ENCODE measurements at places on chromosomes 7 and 10.

DNA sequence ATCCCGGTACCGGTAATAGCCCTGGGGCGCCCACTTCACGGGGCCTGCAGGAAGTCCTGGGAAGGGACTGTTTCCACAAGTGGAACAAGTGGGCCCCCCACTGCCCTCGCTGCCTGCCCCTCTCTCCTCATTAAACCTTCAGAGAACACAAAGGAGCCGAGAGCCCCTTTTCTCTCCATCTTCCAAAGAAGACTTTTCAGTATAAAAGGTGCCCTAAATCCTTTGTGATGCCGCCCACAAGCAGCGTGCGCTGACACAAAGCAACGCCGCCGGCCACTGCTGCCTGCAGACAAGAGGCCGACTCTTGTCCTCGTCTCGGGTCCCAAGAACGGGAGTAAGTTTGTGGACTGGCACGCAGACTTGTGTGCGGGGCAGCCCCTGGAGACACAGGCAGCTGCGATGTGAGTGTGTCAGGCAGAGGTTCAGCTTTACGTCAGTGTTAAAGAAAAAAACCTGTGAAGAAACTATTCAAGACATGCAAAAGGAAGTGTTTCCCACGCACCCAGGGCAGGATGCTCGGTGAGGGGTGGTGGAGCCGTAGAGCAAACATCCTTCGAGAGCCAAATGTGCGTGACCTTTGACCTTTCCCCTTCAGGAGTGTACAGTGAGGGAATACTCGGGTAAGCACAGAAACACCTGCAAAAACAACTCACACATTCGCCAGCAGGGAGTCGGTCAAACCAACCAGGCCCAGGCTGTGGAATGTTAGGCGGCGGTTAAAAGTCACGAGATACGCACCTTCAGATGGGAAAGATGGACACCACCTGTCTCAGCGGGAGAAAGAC is 118.2 kb downstream of the VIPR2 start:
- DNase-seq, result no peak

DNA sequence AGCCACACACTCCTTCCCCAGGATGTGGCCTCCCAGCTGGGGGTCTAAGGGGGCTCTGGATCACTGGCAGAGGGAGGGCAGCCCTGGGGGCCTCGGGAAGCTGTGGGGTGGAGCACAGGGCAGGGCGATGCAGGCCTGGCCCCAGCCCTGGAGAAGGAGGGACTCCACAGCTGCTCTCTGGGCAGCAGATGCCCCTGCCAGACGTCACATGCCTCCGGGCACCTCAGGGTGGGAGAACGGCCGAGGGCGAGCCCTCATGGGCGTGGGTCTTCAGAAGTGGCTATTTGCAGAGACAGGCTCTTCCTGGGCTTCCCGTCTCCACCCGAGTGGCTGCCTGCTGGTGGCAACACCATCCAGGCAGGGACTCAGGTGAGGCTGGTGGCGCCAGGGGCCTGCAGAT is 16.0 kb upstream of the ADGRA1 start:
- no peak for DNase-seq

DNA sequence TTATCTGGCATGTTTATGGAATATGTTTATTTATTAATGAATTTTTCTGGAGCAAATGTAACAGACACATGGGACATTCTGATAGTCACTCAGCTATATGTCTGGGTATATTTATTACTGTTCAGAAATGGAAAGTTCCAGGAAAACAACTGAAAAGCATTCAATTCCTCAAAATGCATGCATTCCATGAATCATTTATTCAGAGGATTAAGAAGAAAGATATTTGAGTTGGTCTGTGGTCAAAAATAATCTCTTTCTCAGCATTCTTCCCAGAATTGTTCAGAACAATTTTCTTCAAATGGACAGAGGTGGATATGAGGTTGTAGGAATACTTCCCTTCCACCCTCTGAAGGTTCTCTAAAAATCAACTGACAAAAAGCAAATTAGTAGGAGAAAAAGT is 97.6 kb upstream of the ITGB1 start:
- DNase-seq, result no peak

GRCh38 chr10:35577926-35578617 is 27.1 kb upstream of the GJD4 start:
- no peak for DNase-seq

- DNase-seq, result no peak
These were observed 133.8 kb downstream of the WNT2 start for GRCh38 chr7:117188949-117189592.

DNA sequence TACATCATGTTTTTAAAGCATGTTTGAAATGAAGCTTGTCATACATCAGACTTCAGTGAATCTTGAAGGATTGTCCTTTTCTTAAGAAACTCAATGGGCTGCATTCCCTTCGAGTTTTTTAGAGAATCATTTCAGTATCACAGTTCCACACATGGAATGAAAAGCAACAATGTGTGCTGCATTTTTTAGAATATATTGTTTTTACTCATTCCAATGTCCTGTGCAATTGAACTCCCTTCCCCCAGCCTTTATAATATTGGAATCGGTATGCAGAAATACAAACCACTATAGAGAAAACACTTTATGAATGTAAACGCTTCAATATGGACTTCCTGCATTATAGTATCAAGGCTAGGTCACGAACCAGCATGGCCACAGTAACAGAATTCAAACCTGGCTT is 634.4 kb downstream of the GATA3 start:
- DNase-seq, result no peak

DNA sequence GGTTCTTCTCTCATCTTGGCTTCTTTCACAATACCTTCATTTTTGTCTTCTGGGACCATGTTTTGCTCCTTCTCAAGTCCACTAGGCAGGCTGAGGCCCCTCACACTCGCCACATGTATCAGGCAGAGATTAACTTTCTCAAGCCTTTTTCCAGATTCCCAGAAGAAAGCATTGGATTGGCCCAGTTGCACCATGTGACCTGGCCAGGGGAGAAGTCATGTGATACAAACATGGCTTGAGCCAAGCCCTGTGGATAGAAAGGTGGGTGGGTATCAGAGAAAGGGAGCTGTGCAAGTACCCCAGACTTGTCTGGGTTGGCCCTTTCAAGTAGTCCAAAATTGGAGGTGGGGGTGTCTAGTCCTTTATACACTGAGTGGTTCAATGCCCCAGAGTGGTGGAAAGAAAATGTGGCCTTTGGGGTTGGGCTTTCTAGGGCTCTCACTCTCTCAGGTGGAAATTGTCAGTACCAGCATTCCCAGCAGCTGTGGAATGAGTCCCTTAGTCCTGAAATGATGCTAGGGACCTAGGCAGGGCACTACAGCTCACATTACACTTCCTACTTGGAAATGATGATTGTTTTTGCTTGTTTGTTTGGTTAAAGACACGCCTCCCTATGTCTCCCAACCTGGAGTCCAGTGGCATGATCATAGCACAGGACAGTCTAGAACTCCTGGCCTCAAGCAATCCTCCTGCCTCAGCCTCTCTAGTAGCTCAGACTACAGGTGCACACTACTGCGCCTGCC is 36.9 kb upstream of the C10orf67 start:
- no peak for DNase-seq

- no peak for DNase-seq
These were observed 211.3 kb downstream of the GRID1 start for GRCh38 chr10:86155054-86155921.

- no peak for DNase-seq
These were observed 74.8 kb downstream of the VWA2 start for GRCh38 chr10:114313866-114314265.

- no peak for DNase-seq
These were observed 106.0 kb downstream of the BMS1 start for GRCh38 chr10:42888504-42889095.

- DNase-seq, result no peak
These were observed 598.3 kb upstream of the ADARB2 start for GRCh38 chr10:2335626-2336025.

- DNase-seq, result no peak
These were observed 156.5 kb upstream of the AGR3 start for GRCh38 chr7:17038160-17038782.

DNA sequence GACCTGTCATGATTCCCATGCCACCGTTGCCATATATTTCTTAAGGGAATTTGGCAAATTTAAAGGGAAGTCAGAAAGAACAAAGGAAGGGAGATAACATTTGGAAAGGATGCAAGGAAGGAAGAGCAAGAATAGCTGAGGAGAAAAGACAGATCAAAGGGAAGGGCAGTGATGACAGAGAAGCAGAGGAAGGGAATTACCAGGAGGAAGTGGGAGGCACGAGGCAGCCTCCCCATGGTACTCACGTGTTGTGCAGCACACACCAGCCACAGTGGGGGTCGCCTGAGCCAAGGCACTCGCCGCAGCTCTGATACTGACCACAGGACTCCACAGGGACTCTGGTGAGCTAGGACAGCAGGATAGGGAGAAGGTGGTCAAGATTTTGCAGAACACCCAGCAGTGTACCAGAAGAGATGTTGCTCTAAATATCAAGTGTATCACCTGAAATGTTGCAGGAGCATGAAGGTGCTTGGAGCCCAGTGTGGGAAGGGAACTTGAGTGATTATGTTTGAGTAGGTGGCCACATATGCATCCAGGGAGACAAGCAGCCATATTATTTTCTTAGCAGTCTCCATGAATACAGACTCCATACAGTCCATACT is 335.3 kb downstream of the PLXNA4 start:
- DNase-seq, result no peak

DNA sequence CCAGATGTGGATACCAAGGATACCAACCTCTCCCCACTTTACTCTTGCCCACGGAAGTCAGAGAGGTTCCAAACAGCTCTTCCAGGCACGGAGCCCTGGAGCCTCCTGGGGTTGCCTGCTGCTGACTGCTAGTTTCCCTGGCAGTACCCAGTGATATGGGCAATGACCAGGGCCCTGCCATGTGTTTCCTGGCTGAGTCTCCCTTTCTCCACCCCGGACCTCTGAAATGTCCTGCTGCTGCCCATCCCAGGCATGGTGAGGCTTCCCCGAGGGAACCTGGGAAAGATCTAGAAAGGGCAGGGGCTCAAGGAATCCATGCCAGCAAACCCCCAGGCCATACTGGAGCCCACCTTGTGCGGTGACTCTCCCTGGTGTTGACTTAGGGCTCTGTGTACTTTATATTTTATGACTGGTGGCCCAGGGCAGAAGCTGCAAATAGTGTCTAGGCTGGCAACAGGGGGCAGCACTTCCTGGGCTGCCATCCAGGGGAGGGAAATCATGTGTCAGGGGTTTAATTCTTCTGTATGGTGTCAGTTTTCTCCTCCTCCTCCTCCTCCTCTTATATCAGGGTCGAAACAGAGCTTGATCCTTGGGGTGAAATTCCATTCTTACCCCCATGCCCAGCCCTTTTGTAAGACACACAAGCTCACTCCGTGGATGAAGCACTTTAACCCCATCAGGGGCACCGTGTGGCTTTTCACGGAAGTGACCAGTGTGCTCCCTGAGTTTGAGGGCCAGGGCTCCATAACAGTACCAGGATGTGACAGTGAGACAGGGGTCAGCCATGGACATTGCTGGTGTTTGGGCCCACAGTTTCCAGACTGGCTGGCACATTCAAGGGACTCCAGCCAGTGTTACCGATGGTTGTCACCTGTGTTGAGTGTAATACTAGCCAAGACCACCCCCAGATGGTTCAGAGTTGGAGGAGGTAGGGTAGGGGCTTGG is 62.4 kb upstream of the GDF10 start:
- no peak for DNase-seq

- DNase-seq, result no peak
These were observed 158.5 kb downstream of the HERPUD2 start for GRCh38 chr7:35536396-35536826.

DNA sequence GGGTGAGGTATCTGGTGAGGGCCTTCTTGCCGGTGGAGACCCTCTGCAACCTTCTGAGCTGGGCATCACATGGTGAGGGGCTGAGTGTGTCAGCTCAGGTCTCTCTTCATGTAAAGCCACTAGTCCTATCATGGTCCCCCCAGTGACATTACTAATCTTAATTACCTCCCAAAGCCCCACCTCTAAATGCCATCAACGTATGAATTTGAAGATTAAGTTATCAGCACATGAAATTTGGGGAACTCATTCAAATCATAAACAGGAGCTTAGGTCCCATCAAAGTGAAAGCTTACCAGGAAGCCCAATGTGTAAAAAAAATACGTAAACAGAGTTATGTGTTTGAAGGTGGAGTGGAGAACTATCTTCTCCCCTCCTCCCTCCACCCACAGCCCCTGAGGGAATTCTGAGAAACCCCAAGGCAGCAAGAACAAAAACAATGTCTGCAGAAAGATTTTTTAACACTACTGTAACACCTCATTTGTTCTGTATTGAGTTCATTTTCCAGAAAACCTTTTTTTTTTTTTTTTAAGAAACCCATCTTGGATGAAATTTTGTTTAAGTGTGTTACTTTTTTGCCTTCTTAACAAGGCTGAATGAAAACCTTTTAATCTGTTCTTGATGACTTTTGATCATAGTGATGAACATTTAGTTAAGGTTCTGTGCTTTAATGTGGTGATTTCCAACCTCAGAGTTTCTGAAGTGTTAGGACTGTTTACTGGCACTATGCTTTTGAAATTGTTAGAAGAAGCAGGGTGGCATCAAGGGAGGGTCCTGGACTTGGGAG is 19.1 kb upstream of the PCGF5 start:
- no peak for DNase-seq

DNA sequence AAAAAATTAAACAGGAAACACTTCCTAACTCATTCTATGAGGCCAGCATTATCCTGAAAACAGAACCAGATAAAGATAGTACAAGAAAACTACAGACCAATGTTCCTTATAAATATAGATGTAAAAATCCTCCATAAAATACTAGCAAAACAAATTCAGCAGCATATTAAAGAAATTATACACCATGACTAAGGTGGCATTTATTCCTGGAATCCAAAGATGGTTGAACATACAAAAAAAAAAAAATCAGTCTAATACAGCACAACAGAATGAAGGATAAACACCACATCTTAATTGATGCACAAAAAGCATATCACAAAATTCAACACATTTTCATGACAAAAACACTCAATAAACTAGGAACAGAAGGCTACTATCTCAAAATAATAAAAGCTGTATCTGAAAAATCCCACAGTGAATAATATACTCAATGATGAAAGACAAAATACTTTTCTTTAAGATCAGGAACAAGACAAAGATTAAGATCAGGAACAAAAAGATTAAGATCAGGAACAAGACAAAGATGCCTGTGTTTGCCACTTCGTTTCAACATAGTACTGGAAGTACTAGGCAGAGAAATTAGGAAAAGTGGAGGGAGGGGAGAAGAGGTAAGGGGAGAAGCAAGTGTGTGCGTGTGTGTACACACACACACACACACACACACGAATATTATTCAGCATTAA is 95.6 kb downstream of the SNX13 start:
- no peak for DNase-seq

- no peak for DNase-seq
These were observed 89.6 kb downstream of the FZD1 start for GRCh38 chr7:91353848-91354247.

GRCh38 chr7:69438584-69439412 is 159.5 kb upstream of the AUTS2 start:
- DNase-seq, result no peak

GRCh38 chr7:52695973-52696595 is 339.3 kb upstream of the POM121L12 start:
- DNase-seq, result no peak

- DNase-seq, result no peak
These were observed 536.1 kb upstream of the AUTS2 start for GRCh38 chr7:69062020-69062765.

GRCh38 chr10:14859043-14859442 is 19.6 kb upstream of the SUV39H2 start:
- DNase-seq, result no peak

Data from stimulated activated CD4-positive, alpha-beta T cell treated with anti-CD3 and anti-CD28 coated beads, Interleukin-1b, Interleukin-23, amount 100 ng/mL, for 1 hour (primary cell).